ENCODE measurements at places on chromosomes 12 and 14. TPM values are rescaled to one million over a fixed set of nuclear protein-coding genes. Genes with fewer than 3 reads are reported as not detected.

GRCh38 chr14:94307410-94307992 lies 14.4 kb upstream of the SERPINA10 start:
- DNase-seq, result no peak

DNA sequence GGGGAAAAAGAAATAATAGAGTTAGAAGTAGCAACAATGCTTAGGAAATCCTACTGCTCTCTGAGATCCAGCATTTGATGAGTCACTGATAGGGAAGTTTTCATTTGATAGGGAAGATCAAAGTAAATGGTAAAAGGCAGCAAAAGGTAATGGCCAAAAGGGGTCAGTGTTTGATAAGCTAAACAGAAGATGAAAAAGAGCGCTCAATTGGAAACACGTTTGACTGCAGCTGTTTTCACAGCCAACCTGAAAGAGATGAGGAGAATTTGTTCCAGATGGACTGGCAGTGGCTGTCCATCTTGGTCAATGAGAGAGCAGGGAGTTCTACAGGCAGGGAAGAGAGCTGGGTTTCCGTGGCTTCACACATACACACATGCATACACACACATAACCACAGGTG lies 264.2 kb downstream of the TMEM132C start:
- DNase-seq, result no peak

TM9SF1 gene
- 43.7 TPM for polyA plus RNA-seq

HCAR1 gene
- polyA plus RNA-seq, result 3.3 TPM
